Activated CD8-positive, alpha-beta memory T cell treated with anti-CD3 and anti-CD28 coated beads for 1 hour (primary cell): ENCODE measurements at places on chromosomes 6 and 20.

GRCh38 chr6:158279615-158280014 lies 32.6 kb upstream of the TULP4 start:
- no peak for DNase-seq

DNA sequence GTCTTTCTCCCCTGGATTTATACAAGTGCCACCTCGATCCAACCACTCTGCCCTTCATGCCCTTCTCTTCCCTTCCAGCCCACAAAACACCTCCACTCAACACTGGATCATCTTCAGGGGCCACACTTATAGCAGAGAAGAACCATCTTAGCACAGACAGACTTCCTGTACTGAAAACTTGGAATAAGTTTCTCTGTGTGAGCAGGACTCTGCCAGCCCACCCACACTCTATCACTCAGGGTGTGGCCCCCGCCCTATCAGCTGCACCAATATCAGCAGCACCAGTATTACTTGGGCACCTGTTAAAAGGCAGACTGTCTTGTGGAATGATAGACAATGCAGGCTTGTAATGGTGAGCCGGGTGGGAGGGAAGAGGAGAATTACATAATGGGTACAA lies 86.7 kb downstream of the SCML4 start:
- no peak for DNase-seq

DNA sequence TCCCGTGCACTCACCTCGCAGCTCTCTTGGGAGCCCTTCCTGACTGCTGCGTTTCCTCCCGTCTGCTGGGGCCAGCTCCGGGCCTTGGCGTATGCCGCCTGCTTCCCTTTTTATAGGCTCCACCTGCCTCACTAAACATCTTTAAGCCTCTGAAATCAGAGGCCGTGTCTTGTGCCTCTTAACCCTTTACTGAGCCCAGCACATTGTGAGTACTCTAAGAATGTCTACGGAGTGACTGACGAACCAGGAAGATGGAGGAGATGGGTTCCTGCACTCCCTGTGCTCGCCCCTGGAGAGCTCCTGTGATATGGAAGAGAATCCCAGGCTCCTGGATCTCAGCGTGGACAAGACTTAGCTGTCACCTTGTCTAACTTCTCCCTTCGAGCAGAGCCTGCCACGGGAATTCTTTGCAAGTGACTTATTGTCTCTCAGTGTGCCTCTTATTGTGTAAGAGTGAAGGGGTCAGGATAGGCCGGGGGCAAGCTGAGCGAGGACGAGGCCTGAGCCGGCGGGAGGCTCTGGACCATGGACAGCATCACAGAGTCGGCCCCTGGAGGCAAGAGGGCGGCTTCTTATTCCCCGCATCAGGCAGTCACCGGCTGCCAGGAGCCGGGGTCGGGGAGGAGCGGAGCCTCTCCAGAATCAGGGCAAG lies 70.9 kb upstream of the CCDC167 start:
- DNase-seq: no peak

GRCh38 chr20:5135363-5136012 lies 8.7 kb downstream of the CDS2 start:
- DNase-seq: no peak

DNA sequence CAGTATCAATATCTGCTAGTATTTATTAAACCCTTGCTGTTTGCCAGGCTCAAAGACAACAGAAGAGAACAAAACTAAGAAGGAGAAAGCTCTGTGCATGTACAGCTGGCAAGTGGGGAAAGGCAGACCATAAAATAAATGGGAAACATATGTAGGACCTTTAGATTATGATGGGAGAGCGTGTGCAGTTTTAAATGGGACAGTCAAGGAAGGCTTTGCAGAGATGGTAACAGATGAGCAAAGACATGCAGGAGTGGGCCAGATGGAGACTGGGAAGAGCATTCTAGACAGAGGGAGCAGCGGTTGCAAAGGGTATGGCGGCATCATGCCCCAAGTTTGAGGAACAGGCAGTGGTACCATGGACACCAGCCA lies 260.0 kb downstream of the NRN1 start:
- DNase-seq: no peak

DNA sequence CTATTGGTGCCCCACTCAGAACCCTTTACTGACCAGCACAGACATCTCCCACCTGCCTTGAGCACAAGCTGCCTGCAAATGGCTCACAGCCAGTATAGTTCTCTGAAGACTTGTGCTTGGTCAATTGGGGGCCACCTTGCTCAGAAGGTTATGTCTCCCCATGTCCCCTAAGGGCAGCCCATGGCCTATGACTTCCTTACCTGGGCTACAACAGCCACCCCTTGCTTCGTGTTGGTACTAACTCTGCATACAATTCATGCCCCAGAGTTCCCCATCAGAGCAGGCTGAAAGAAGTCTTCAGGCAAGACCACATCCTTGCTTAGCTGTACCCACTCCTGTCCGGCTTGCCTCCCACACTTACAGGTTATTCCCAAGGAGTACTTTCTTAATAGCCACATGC lies 57.4 kb downstream of the TOX2 start:
- DNase-seq: no peak

DNA sequence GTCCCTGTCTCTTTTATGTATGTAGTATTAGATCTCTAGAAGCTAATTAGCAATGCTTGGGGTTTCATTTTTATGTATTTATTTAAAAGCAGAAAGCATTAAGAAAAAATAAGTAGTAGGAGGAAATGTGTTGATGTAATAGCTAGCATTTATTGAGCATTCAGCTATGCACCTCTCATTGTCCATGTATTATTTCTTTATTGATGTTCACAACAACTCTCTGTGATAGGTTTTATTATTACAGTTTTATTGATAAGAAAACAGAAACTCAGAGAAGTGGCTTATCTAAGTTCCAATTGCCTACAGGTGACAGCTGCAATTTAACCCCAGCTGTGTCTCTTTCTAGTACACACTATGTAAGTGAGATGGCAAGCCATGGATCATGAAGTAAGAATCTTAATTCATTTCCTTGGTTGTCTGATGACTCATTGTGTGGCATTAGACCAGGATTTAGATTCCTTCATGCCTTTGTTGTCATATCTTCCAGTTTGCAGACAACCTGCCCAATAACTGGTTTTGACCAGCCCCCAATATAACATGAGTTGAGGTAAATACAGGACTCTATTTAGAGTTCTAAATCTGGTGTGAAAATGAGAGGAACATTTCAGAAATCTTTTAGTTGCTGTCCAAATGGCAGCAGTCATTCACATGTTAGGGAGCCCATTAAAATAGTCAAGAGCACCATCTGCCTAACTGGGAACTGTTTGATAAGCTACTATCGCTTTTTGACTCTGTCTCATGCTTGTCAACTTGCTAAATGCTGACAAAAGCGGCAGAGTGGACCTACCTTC lies 170.8 kb upstream of the PHACTR1 start:
- no peak for DNase-seq

- DNase-seq: no peak
These were observed 12.1 kb downstream of the NCR2 start for GRCh38 chr6:41347378-41348050.

GRCh38 chr20:34768096-34768495 lies 57.4 kb downstream of the NCOA6 start:
- DNase-seq: no peak

- no peak for DNase-seq
These were observed 138.0 kb upstream of the EEF1E1 start for GRCh38 chr6:8240301-8240700.

- DNase-seq: no peak
These were observed 115.2 kb upstream of the RUNX2 start for GRCh38 chr6:45212976-45213375.

DNA sequence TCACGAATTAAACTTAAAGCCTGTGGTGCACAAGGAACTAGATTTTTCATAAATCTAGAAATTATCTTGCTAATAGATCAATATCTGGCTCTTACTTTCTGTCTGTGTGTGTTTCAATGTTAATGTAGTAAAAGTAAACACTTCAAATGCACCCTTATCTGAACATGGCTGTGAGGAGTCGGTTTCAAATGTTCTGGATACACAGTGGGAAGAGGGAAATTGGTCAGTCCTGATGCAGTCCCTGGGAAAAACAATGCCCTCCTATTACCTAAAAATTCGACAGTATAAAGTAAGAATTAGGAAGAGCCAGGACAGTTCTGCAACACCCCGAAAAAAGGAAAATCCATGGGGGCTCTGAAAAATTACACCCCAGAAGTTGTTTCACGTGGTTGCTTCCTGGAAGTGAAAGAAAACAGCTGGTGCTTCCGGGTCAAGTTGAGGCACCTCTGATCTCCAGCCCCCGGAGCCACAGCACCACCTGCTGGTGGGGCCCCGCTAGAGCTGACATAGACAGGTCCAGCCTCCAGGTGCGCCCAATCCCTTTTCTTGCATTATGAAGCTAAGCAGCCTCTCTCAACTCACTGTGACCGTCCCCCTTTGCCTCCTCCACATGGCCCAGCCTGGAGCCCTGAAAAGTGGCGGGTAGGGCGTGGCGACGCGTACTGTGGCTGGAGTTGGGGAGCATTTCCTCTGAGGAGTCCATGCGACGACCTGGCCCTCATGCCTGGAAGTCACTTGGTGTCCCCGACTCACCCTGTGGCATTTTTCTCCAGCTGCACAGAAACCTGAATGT lies 8.3 kb downstream of the SEMG2 start:
- no peak for DNase-seq

- DNase-seq: no peak
These were observed 19.1 kb upstream of the AAR2 start for GRCh38 chr20:36217226-36217625.

GRCh38 chr20:9496155-9496554 lies 18.2 kb upstream of the LAMP5 start:
- DNase-seq: no peak

DNA sequence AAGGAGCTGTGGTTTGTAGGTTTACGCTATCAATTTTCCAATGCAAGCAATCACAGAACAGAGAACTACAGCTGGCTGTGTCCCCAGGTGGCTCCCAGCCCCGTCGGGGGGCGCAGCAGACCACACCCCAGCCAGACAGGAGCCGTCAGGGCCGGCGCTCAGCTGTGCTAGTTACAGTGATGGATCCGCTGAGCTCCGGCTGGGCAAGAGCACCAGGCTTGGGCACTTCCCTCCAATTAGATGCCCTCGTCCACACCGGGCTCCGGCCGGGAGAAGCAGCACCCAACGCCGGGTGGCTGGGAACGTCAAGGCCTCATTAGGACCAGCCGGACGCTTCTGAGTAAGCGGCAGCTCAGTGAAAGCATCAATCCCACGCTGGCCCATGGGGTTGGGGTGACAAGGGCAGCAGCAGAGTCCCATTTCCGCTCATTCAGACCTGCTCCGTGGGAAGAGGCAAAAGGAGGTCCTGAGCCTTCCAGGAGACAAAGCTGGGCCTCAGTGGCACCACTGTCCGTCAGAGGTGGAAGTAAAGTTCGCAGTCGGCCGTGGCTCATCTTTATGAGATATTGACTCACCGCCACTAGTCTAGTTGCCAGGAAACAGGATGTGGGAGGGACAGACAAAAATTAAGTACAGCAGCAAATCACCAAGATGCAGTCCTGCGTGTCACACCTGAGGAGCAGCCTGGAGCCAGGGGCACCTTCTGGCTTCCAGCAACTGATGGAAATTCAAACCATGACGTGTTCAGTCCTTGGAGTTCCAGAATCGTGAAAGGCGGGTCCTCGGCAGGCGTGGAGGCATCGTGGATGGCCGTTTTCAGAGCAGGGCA lies 164.1 kb downstream of the TAF4 start:
- no peak for DNase-seq

- no peak for DNase-seq
These were observed 176.6 kb upstream of the PTPRK start for GRCh38 chr6:128696691-128697689.

DNA sequence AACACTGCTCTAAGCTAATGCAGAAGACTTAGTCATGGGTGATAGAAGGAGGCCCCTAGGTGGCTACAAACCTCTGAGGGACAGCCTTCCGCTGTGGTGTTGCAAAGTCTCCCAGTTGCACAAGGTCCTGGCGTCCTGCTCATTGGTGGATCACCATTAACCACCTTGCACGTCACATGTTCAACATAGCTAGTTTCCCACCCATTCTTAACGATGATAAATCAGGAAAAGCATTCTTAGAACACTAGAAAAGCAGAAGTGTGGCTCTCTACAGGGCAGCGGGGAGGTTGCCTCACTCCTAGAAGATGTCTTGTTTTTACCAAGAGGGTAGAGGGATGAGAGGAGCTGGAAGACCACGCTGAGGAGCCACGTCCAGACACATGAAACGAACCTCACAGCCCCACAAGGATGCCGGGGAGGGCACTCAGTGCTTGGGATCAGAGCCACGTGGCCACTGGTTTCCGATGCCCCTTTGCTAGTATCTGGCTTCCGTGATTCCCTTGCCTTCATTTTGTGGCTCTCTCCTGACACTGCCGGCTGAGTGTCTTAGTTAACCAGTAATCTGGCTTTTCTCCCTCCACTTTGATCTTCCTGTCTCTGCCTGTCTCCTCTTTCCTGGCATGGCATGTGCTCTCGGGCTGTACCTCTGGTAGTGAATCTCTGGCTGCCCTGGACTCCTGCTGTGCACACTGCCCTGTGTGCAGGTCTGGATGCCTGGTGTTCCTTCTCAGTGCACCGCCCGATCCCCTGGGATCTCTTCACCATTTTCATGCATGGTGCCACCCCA lies 91.4 kb upstream of the NEDD9 start:
- no peak for DNase-seq

GRCh38 chr20:58463256-58463655 lies 51.9 kb downstream of the APCDD1L start:
- DNase-seq: no peak

DNA sequence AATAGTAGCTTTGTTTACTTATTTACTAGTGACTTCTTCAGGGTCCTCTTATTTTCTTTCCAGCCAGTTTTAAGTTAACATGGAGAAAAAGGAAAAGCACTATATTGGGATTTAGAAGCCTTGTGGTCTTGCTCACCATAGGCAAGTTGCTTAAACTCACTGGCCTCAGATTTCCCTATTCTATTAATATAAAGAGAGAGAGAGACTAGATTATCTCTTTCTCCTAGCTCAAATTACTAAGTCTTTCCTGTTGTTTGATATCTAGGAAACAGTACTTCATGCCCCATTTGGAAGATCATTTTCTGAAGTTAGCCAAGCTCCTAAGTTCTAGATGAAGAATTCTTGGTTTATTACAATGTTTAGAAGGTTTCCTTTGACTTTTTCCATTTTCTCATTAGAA lies 32.5 kb downstream of the CTNNBL1 start:
- DNase-seq: no peak

GRCh38 chr6:84448331-84448730 lies 220.9 kb upstream of the CEP162 start:
- DNase-seq: no peak

- DNase-seq: no peak
These were observed 139.1 kb downstream of the SCML4 start for GRCh38 chr6:107684996-107685395.

GRCh38 chr20:38217791-38218565 lies 42.6 kb downstream of the KIAA1755 start:
- DNase-seq: no peak
